ENCODE measurements at places on chromosomes 2 and 18.

DNA sequence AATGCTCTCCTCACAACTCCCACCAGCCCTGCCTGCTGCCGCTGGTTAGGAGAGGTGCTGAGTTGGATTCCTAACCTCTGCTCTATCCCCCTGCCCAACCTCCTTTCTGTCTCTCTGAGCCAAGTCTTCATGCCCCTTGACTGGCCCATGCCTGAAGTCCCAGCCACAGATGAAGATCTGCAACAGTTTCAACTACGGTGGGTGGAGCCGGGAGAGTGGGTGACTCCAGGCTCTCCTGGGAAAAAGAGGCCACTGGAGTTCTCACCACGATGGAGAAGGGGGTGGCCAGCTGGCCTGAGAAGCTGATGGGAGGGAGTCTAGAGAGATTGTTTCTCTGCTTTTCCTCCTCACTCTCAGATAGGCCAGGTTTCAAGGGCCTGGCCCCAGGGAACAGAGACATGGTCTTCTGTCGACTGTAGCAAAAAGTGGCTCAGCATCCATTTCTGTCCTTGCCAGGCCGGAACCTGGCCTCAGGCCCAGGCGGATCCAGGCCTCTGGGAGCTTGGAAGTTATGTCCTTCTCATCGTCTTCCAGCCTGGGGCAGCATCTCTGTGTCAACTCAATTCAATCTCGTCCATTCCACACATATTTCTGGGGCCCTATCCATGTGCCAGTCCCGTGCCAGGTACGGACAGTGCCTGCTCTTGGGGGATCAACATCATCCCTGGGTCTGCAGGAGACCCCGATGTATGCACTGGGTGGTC, 75.3 kb downstream of the INHBB start:
- no peak for DNase-seq

DNA sequence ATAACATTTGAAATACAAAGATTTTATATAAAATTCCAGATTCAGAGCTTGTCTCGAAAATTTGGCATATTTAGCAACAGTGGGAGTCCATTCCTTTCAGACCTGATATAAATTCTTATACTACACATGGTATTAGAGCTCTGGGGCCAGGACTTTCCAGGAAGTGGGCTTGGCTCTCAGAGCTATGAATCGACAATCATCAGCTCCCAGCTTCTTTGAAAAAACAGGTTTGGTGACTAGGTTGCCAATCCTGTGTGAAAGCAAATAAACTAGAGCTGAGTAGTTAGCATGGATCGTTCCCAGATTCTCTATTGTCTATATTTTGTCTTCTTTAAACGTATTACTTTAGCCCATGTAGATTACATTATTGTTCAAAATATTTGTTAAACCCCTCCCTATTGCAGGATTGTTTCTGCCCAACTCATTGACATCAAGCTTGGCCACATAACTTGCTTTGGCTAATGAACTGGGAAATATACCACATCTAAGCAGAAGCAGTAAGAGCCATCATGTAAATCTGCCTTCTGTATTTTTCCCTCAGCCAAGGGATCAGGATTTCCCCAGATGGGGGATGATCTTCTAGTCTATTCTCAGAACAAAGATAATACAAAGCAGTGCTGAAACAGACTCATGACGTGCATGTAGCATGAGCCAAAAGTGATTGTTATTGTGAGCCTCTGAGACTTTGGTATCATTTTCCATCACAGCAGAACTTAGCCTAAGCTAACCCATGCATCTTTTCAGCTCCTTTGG, 105.4 kb downstream of the KCNH7 start:
- no peak for DNase-seq

- DNase-seq, result no peak
Measured at GRCh38 chr2:175253871-175254270, 72.4 kb upstream of the ATP5MC3 start.

- DNase-seq, result no peak
Measured at GRCh38 chr2:88729061-88729745, 37.7 kb downstream of the RPIA start.

- no peak for DNase-seq
Measured at GRCh38 chr2:221262651-221263050, 309.5 kb downstream of the EPHA4 start.

DNA sequence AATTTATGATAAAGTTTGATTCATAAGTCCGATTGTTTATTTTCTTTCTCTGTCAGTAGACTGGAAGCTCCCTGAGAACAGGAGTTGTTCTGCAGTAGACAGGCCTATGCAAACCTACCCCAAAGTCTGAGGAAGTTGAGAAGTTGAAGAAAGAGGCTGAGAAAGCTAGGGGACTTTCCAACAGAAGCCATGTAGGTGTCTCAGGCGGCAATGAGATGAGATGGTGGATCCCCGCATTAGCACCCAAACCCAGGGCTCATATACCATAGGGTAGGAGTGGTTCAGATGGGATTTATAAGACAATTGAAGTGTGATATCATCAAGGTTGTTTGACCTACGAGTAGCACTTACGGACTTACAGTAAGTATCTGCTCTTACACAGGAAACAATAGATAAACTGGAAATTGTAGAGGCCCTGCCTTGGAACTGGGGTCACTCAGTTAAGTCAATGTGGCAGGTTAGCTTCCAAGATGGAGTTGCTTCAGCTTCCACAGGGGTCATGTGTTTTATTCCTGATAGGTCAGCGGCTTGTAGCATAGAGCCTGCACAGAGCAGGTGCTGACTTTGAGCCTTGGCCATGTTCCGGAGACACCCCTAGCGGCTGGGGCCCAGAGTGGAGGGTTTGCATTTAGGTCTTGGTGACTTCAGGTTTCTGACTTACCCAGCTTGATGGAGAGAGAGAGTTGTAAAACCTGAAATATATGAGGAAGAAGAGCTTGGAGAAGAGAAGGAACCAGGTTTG, 2.3 kb upstream of the PSD4 start:
- no peak for DNase-seq

- no peak for DNase-seq
Measured at GRCh38 chr2:46978723-46979122, 63.1 kb upstream of the MCFD2 start.

- DNase-seq, result no peak
Measured at GRCh38 chr2:15823459-15824396, 116.6 kb upstream of the MYCN start.

DNA sequence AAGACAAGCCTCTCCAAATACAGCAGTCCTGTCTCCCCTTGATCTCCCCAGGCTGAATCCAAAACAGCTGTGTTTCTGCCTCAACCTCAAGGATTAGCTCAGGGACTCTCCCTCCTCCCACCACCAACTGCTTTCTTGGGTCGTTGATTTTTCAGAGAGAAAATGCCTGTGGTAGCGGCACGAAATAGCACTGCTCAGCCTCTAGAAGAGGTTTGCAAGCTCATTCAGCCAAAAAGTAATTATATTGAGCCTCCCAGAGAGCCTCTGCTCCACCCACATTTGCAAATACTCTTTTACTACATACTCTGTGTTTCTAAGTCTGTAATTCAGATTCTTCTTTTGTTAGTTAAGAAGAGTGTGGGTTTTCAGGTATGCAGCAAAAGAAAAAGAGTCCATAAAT, 396.4 kb upstream of the TNP1 start:
- DNase-seq, result no peak
